Midbrain (tissue), 1 donor: ENCODE measurements at places on chromosomes 12 and 14.
A peak's percentile ranks its signal among the peaks of the same experiment; 100 is the strongest.

GRCh38 chr14:22597771-22598098 lies 365 bp upstream of the ABHD4 start:
- peak; percentile 62 for DNase-seq

GRCh38 chr12:45298721-45299692 lies 83.1 kb downstream of the ANO6 start:
- DNase-seq, result no peak

DNA sequence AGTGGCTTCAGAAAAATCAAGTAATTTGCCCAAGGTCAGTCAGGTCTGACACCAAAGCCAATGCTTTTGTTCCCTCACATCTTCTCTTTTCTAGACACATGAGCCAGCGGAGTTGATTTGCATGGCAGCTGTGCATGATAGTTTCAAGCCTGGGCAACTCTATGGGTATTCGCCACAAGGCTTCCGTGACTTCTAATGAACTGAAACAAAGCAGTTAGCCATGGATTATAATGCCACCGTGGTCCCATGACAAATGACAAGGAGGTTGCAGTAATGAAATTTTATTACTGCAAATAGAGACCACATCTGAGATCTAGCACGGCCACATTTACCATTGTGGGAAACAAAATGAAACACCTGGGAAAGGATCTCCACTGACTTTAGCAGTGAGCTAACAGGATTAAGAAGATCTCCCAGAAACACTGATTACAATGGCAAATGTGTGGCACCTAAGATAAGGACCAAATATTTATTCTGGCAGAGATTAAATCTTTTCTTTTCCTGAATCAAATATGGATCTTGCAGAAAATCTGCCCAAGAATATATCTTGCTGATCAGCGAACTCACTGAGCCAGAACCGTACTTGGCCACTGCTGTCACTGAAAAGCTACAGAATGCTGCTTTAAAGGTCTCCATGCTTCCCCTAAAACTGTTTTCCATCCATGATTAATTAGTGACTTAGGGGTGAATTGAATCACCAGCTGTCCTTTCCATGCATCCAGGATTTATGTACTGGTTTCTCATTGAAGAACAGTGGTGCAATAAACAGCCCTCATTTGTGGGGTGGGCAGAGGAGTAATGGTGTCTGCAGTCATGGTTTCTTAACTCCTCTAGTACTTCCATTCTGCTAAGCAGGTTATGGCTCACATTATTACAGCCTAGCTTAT lies 551.0 kb downstream of the DIO2 start:
- no peak for DNase-seq

DNA sequence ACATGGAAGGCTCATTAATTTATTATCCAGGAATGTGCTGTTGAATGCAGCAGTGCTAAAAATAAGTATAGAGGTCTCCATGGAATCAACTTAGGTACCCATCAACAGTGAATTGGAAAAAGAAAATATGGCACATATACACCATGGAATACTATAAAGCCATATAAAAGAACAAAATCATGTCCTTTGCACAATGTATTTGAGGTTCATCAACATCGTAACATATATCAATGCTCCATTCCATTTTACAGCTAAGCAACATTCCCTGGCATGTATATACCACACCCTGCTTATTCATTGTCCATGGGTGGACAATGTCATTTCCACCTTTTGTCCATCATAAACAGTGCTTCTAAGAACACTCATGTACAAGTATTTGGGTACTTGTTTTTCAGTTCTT lies 147.8 kb upstream of the RASSF8 start:
- no peak for DNase-seq
